NCI-H510A treated with DMSO at 0.1 percent for 48 hours (cell line): ENCODE measurements at places on chromosomes 6 and 20.

DNA sequence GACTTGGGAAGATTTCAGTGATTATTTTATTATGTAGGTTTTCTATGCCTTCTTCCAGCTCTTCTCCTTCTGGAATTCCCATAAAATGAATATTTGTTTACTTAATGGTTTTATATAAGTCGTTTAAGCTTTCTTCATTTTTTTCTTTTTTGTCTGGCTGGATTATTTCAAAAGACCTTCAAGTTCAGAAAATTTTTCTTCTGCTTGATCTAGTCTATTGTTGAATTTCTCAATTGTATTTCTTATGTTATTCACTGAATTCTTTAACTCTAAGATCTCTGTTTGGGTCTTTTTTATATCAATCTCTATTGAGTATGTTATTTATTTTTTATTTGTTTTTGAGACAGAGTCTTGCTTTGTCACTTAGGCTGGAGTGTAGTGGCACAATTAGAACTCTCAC is 117.4 kb downstream of the CEP57L1 start:
- no peak for DNase-seq

DNA sequence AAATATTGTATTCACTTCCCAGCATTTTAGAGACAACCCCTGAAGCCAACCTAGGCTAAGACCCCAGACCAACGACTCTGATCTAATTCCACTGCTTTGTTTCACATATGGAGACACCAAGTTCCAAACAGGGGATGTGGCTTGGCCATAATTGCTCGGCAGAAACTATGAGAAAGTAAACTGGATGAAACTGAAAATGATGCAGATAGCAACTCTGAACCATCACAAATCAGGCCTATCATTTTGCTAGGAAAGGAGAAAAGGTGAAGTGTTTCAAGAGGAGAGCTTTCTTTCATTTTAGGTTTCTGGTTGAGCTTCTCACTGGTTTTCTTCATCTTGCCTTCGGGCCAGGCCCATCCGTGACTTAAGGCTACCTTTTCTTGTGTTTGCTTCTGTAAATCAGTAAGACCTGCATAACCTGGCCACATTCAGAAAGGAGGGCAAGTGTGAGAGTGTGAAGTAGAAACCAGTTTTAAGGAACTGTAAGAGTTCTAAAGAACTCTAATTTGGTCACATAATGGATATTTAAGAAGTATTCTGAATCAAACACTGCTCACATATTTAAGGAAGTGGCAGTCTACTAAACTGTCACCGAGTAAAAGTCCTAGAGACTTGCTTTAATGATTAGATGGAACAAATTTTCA is 105.8 kb downstream of the BACH2 start:
- DNase-seq: no peak

DNA sequence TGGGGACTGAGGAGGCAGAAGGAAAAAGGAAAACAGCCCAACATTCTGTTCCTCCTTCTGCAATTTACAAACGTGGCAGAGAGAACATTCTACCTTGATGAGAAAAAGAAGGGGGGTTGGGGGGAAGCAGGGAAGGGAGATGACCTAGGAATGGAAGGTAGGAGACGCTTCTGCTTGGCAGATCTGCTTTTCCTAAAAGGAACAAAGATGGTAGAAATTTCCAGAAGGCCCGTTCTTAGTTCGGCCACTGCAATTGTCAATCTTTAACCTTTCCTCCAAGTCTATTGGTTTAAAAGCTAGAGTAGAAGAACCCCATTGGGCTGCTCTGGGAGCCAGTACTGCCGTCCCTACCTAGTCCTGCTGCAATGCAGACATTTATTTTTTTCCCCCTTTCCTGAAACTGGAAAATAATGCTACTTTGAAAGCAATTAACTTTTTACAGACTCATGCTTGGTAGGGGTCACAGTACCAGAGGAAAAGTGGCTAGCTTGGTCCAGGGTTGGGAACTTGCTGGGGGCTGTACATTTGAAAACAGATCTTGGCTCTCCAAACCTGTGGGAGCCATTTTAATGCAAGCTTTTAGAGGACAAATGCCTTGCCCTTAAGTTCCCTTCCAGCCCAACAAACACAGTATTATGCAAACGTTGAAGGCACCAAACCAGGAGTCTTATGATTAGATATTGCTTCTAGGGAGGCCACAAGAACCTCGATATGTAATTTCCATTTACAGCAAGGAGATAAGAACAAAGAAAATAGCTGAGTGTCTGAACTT is 2.6 kb downstream of the ZMYND8 start:
- DNase-seq: peak; percentile 29

GRCh38 chr20:45338121-45339030 is 9.8 kb downstream of the SDC4 start:
- no peak for DNase-seq

DNA sequence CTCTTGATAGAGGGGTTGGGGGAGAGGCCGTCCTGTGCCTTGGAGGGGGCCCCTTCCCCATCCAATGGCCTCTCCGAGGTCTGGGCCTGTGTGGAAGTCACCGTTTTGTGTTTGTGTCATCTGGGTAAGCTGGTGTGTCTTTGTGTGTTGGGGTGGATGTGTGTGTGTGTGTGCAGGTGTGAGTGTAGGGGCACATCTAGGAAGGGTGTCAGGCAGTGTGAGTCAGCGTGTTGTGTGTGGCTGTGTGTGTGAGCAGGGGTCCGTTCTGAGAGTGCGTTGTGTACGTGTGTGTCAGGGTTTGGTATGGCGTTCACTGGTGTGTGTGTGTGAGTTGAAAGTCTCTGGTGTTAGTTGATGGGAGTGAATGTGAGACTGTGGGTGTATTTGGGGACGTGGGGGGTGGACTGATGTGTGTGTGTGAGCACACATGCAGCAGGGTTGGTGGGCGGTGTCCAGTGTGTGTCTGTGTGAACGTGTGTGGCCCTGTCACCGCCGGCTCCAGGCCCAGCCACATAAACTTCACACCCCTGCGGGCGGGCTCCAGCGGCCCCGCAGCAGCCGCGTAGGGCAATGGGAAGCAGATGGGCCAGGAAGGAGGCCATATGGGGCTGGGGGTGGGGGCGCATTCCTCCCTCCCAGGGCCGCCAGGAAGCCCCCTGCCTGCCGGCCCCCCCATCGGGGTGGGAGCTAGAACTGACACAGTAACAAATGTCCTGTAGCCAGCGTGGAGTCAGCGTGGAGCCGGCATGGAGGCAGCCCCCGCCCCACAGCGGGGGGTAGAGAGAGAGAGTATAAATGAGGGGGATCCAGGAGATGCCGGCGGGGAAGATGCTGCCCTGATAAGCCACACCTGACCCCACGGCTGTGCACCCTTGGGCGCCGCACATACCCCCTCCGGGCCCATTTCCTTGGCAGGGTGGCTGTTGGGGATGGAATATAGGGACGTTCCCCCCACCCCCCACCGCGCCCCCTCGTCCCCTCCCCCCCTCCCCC is 32.1 kb downstream of the SNAI1 start:
- DNase-seq: no peak

DNA sequence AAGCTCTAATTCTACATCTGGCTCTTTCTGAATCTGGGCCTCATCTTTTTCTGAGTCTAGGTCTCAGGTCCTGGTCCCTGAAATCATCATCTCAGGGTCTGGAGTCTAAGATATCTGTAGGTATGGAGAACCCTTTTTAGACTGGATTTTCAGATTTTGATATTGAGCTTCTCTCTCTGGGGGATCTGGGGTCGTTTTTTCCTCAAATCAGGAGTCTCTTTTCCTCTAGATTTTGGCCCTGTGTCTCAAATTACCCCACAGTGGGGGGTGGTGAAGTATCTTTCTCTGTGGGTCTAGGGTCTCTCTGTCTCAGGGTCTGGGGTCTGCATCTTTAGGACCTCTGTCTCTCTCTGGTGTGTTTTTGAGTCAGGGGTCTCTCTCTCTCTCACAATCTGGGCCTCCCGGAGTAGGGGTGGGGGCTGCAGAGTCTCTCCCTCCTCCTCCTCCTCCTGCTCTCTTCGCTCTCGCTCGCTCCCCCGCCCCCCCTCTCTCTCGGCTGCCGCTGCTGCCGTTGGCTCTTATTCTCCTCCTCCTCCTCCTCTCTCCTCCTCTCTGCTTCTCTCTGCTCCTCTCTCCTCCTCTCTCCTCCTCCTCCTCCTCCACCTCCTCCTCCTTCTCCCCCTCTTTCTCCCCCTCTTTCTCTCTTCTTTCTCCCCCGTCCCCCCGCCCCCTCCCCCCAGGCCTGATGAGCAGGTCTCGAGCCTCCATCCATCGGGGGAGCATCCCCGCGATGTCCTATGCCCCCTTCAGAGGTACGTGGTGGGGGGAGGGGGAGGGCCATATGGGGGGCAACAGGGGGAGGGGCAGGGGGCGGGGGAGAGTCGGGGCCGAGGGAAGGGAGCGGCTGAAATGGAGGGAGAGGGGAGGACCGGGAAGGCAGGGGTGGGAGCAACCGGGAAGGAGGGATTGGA is at the start of gene SYNGAP1:
TSS of gene SYNGAP1 (plus strand) at position 486 of the 911 bp plus-strand sequence. CDS start at position 686, 200 bp downstream.
- peak; percentile 68 for DNase-seq

DNA sequence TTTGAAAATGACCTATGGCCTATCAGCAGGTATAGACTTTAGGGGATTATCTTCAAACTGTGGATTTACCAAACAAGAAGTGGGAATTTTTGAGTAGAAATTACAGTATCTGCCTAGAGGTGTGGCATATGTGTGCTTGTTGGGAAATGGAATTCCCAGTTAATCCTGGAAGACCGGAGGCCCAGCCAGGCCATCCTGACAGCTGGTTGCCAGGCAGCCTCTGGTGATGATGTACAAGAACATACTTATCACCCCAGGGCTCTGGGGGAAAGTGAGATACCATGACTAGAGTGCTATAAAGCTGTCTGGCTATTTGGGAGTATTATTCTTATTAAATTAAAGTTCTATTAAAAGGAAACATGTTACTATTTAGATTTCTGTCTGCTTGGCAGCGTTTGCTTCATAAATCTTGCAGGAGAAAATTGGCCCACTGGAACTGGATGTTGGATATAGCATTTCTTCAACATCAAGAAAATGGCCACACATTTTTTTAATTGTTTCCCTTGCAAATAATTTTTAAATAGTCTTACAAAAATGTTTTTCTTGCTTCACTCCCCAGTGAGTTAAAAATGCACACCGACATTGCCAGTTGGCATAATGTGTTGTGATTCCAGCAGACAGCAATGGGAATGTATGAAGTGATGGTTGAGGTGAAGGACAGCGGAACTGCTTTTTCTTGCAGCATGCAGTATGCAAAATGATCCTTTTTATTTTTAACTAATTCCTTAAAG is 187.8 kb downstream of the MYLK4 start:
- DNase-seq: no peak

DNA sequence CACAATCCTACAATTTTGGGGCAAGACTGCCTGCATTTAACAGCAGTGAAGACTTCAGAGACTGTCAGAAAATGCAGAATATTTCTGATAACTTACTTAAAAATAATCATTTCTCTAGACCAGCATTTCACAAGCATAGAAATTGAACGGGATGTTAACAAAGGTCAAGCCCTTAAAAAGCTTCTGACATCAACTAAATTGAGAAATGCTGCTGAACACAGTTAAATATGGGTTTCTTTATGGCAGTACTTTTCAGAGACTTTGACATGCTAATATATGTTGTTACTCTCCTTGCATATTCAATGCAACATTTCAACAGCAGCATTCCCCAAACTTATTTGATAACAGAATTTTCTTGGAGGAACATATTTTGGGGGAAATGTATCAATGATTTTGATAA is 84.5 kb downstream of the KIF13A start:
- no peak for DNase-seq

- no peak for DNase-seq
These were observed 39.3 kb downstream of the GSTA2 start for GRCh38 chr6:52724042-52724405.

DNA sequence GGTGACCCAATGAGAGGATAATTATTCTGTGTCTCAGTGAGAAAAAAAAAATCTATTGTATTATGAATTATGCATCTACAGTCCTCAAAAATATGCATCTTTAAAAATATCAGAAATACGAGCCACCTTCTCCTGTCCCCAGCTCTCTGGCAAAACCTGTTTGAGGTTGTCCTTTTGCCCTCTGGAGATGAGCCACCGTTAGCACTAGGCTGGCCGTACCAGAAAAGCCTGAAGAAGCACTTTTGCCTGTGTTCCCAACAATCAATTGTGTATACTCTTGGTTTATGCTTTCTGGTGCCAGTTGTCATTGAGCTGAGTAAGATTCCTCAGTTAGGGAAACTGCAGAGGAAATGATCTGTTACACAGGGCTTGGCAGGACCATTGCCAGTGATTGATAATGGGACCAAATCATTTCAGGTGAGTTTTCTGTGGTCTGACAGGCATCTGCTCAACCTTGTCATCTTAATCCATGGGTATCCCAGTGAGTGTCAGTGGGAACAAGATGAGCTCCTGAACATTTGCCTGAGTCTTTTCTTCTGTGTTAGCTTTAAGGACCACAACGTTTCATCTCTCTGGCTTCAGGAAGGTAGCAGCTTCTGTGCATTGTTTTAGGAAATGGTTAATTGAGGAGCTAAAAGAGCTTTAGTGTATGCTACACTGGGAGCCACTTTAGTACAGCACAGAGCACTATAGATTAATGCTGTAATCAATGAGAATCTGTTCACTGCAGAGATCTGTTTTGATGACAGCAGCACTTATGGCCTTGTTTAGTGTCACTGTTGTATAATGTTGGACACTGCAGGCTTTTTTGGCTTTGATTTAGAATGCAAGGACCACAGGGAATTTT is 330.1 kb downstream of the RIMS1 start:
- DNase-seq: peak; percentile 24

GRCh38 chr6:107542192-107542668 is 52.3 kb downstream of the SOBP start:
- DNase-seq: no peak

- DNase-seq: no peak
These were observed 31.4 kb upstream of the MARCKS start for GRCh38 chr6:113825781-113826180.

DNA sequence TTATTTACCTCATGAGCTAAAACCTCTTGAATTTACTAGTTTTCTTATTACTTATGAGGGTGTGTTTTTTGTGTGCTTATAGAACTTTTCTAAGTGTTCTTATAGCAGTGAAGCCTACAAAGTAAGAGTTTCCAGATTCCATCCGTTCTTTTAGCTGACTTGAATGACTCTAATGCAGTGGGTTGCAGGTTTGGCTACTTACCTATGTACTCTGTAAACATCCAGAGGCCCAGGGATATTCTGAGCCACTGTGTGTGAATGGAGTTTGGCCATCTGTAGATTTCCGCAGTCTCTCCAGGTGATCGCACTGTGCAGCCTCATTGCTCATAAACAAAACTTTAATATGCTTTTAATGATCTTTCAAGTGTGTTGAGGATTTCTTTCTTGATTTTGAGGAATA is 157.8 kb downstream of the MYO6 start:
- no peak for DNase-seq

DNA sequence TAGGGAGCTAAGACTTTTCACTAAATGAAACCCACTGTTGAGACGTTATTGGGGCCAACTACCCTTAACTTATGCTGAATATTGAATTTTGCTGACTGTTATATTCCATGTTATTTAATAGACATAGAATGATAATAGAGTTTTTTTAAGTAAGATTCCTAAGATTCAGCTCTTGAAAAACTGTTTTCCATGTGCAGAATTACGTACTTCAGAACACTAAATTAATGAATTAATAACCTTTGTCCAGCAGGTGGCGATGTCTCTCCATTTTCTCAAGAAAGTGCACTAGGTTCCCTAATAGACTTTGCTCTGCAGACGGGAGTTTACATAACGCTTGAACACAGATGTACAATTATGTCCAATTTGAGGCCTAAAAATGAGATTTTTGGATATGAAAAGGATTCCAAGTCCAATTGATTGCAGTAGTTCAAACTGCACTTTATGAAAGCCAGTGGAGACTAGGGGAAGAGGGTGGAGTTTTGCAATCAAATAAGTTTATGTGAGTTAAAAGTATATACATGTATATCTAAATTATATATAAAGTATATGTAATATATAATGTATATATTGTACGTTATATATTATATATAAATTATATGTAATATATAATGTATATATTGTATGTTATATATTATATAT is 282.1 kb downstream of the UST start:
- DNase-seq: peak; percentile 91
